GM23248 (cell line): ENCODE measurements at places on chromosomes 1 and 21. TPM values are rescaled to one million over a fixed set of nuclear protein-coding genes. Genes with fewer than 3 reads are reported as not detected.

Gene KRTAP21-2
- not detected in 2 replicates for total RNA-seq

Gene AGT
- total RNA-seq = not detected in 2 replicates

Gene CD101
- not detected in 2 replicates for total RNA-seq

Gene CLEC20A
- not detected in 2 replicates for total RNA-seq

Gene CASP9
- 15.8 and 18.5 TPM in 2 replicates for total RNA-seq

Gene BCAN
- not detected in 2 replicates for total RNA-seq

Gene TTLL7
- 2.7 and 3.0 TPM in 2 replicates for total RNA-seq

Gene GBP1
- 25.2 and 42.5 TPM in 2 replicates for total RNA-seq

Gene GTF2B
- total RNA-seq = 25.7 and 28.9 TPM in 2 replicates

Gene PERM1
- total RNA-seq = not detected in 2 replicates

Gene CSF3R
- total RNA-seq = not detected in 2 replicates

Gene SLAMF9
- total RNA-seq = not detected in 2 replicates

Gene ATAD3B
- 20.2 and 34.7 TPM in 2 replicates for total RNA-seq

Gene RGSL1
- not detected in 2 replicates for total RNA-seq

Gene RAB7B
- 2.8 and 7.1 TPM in 2 replicates for total RNA-seq

Gene NFASC
- total RNA-seq = 54.7 and 55.4 TPM in 2 replicates

Gene LDLRAD1
- not detected in 2 replicates for total RNA-seq

Gene CFHR3
- not detected in 2 replicates for total RNA-seq

Gene DYNLT5
- 2.3 and 5.8 TPM in 2 replicates for total RNA-seq

Gene DSCAM
- total RNA-seq = not detected in 2 replicates

Gene USH2A
- total RNA-seq = under 0.01 TPM in 1 of 2 replicates, not detected in the other

Gene RGS8
- not detected in 2 replicates for total RNA-seq

Gene NOTCH2
- 136 and 150 TPM in 2 replicates for total RNA-seq

Gene NOS1AP
- total RNA-seq = not detected in 2 replicates

Gene VANGL1
- 11.7 and 12.9 TPM in 2 replicates for total RNA-seq

Gene TMEM82
- total RNA-seq = not detected in 2 replicates

Gene MSH4
- total RNA-seq = not detected in 2 replicates

Gene CLCNKA
- not detected in 2 replicates for total RNA-seq

Gene TRPM2
- total RNA-seq = 0.13 and 0.22 TPM in 2 replicates

Gene EFNA3
- 1.4 and 3.0 TPM in 2 replicates for total RNA-seq

Gene DPT
- 11.8 and 14.9 TPM in 2 replicates for total RNA-seq

Gene ALDH4A1
- 13.3 and 26.4 TPM in 2 replicates for total RNA-seq

Gene OR2T6
- not detected in 2 replicates for total RNA-seq

Gene ANGPTL7
- not detected in 2 replicates for total RNA-seq

Gene HNRNPR
- total RNA-seq = 77.5 and 91.6 TPM in 2 replicates

Gene TRIM33
- 17.6 and 19.7 TPM in 2 replicates for total RNA-seq
